ENCODE measurements at places on chromosomes 12 and 14.
A peak's percentile ranks its signal among the peaks of the same experiment; 100 is the strongest.

- no peak for DNase-seq
These were observed 32.3 kb upstream of the RAD51AP1 start for GRCh38 chr12:4506430-4506829.

DNA sequence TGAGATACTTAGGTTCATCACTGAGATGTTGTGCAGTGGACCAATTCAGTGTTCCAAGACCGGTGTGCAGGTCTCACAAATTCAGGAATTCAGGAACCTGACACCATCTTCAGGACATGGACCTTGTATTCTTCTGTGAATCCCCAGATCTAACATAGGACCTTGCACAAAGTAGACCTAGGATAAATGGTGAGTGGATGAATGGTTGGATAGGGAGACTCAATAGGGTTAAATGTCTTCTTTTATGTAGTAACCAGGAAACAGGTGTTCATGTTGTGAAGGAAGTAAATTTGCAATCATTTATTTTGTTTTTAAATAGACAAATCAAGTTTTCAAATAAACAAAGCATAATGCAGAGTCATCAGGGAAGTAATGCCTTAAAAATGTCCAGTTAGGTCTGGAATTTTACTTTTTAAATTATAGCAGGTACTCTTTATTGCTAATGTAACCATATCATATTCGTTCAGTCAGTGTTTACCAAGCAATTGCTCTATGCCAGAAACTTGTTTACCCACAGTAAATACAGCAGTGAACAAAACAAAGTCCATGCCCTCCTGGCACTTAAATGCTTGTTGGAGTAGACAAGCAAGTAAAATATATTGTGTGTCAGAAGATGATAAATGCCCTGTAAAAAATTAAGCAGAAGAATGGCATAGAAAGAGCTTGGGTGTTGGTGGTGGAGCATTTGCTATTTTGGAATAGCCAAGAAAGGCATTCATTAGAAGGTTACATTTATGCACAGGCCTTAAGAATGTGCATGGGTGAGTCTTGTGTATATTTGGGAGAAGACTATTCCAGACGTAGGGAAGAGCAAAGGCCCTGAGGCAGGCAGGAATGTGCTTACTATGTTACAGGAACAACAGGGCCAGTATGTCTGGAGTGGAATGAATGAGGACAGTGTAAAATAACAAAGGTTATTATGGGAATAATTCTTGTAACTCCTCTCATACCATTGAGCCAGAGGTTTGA, 26.3 kb downstream of the RXYLT1 start:
- no peak for DNase-seq

GRCh38 chr12:24555730-24556129, 393.2 kb downstream of the BCAT1 start:
- DNase-seq, result peak; percentile 10

DNA sequence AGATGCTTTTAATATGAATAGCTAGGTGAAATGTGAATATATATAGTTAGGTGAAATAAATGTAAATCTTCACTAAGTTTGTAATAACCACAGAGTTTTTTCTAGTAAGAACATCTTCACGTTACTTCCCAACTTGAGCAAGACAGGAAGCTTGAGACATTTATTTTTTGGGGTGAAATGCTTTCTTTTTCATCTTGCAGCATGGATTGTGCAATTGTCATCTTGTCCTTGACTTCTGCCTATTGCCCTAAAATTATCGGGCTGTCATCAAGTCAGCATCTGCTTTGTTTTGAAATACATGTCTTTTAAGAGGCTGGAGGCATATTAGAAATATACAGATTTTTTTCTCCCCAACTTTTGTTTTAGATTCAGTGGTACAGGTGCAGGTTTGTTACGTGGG, 433.9 kb downstream of the PCNX1 start:
- peak; percentile 72 for DNase-seq

- DNase-seq, result no peak
These were observed 257.8 kb upstream of the CCDC196 start for GRCh38 chr14:66228267-66228970.

GRCh38 chr12:28611115-28611435, 420.8 kb downstream of the CCDC91 start:
- DNase-seq, result no peak

- no peak for DNase-seq
These were observed 84.0 kb upstream of the PTPRB start for GRCh38 chr12:70721216-70721615.

- DNase-seq, result no peak
These were observed 261.2 kb downstream of the ADAMTS20 start for GRCh38 chr12:43290836-43291235.

DNA sequence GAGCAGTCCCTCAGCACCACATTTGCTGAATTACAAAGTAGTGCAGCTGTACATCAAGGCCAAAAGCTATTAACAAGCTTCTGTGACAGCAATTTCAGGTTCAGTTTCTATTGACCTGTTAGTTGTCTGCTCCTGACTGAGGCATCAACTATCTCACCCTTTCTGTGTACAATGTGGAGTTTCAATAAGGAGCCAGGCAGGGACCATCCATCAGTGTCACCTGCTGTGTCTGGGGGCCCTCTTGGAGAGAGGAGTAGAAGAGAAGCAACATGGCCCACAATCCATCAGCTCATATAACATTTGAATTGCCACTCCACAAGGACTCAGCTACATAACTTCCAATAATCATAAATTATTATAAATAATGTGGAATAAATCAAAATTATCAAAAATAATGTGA, 72.3 kb upstream of the CCDC196 start:
- DNase-seq, result no peak

DNA sequence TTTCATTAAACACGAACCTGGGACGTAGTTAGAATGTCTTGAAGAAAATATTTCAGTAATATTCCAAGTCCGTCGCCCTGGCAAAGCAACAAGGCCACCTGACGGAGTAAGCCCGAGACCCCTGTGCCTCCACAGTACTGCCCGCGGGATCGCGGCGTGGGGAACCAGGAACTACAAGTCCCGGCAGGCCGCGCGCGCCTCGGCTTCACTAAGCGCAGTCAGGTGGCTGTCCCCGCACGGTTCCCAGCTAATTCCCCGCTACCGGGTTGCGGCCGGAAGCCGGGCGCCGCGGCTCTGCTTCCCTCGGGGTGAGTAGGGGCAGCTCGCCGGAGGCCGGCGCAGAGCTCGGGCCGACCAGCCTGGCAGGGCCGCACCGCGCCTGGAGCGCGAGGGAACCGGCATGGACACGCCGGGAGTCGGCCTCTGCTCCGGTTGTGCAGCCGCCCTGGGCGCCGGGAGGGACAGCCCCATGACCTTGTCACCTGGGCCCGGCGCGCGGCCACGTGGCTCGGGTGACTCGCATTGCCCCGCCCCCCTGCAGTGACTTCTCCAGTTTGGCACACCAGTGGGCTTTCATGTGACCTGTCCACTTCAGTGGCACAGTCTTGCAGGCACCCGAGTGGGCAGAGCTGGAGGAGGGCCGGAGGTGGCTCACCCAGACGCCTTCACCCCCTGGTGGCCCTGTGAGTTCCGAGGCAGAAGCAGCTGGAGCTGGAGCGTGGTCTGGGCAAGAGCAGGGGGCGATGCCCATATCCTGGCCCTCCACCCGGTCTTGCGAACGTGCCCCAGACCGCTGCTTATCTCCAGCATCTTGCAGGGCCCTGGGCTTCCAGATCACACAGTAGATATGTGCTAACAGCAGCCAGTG, at the start of gene ADCK1:
Gene ADCK1 (plus strand): TSS at position 247 of the 868 bp plus-strand sequence. CDS start 18,870 bp downstream, outside the sequence.
- DNase-seq, result peak; percentile 95

DNA sequence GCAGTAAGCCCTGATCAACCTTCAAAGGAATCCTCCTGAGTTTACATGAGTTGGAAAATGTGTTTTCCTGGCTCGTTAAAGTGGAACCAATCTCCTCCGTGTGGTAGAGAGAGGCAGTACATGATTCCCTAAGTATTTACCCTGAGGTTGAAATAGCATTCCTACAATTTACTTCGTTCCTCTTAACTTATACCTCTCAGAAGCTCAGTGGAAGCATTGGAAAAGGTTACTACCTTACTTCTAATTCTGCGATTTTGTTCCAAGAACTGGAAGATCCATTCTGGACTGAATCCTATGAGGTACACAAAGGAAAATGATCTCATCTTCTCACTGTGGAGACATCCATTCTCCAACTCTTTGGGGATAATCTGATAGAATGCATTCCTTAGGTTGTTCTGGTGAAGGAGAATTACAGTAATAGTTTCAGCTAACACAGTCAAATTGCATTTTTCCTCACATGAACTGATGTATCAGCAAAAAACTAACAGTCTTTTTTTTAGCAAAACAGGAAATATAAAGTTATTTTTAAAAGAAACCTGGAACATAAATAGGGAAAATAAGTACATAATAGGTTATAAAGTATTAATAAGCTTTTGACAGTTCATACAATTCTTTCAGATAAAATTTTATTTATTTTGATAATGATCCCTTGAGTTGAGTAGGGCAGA, 475.6 kb downstream of the PDZRN4 start:
- peak; percentile 45 for DNase-seq

- no peak for DNase-seq
These were observed 25.8 kb upstream of the DICER1 start for GRCh38 chr14:95183082-95183481.

DNA sequence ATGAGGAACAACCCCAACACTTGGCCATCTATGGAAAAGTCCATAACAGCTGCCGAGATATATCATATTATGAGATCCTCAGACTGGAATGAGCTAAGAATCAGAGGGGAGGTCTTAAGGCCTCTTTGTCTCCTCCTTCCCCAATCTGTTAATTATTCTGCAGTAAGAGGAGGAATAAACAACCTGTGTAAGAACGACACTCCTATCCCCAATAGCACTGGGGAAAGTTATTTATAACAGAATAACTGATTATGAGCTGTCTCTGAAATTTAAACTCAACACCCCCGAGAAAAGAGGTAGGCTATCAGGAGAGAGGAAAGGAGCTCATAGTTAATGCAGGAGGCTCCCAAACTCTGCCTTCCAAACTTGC, 68.0 kb downstream of the NIN start:
- no peak for DNase-seq

- DNase-seq, result no peak
These were observed 445.6 kb downstream of the GLT1D1 start for GRCh38 chr12:129298921-129299320.

- no peak for DNase-seq
These were observed 110.7 kb downstream of the PTCSC3 start for GRCh38 chr14:36065831-36066230.

GRCh38 chr14:66041582-66041981, 444.6 kb upstream of the CCDC196 start:
- no peak for DNase-seq

DNA sequence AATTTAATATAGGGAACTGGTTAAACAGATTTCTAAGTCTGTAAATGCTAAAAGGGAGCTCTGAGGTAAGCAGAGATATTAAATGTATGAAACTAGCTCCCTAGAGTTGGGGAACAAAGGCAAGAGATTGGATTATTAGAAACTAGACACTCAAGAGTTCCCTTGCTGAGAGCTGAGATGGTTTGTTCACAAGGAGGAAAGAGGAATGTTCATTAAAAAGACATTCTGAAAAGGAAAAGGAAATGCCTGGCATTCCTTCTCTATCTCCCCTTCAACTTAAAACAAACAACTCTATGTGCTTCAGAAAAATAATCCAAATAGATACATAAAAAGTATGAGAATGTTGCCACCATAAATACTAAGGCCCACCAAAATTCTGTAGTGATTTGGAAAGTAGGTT, 73.7 kb downstream of the GALNT4 start:
- no peak for DNase-seq

- no peak for DNase-seq
These were observed 5.2 kb downstream of the RARG start for GRCh38 chr12:53226815-53227214.

- DNase-seq, result no peak
These were observed 308.7 kb upstream of the ATP2B1 start for GRCh38 chr12:90017316-90017715.

DNA sequence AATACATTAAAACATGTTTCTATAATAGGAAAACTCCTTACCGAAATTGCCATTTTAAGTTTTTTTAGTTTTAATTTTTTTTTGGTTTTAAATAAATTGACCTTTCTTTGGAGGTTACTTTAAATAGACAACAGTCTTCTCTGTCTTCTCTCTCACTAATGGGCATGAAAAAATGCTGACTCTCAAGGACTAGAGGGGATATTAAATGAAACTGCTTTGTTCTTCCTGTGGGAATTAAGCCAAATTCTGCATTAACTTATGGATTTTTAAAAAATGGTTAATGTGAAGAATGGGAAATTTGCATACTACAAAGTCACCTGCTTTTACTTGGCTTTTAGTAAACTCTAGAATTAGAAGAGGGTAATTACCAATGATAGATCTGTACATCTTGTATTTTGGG, 378.9 kb downstream of the TMTC2 start:
- DNase-seq, result no peak

GRCh38 chr14:34014936-34015335, 64.1 kb upstream of the EGLN3 start:
- no peak for DNase-seq

- peak; percentile 13 for DNase-seq
These were observed 103.0 kb downstream of the NDUFA12 start for GRCh38 chr12:94900496-94900895.

GRCh38 chr12:96193725-96194575, at the start of gene ELK3:
TSS of gene ELK3 (plus strand) at chr12:96194375.
- DNase-seq, result peak; percentile 78

- peak; percentile 37 for DNase-seq
These were observed 73.4 kb upstream of the ETV6 start for GRCh38 chr12:11576104-11576503.

DNA sequence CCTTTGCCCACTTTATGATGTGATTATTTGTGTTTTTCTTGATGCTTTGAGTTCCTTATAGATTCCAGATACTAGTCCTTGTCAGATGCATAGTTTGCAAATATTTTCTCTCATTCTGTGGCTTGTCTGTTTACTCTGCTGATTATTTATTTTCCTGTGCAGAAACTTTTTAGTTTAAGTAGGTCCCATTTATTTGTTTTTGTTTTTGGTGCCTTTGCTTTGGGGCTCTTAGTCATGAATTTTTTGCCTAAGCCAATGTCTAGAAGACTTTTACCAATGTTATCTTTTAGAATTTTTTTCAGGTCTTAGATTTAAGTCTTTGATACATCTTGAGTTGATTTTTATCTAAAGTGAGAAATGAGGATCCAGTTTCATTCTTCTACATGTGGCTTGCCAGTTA, 667.3 kb downstream of the SLC16A7 start:
- DNase-seq, result no peak

- no peak for DNase-seq
These were observed 177.9 kb upstream of the PRICKLE1 start for GRCh38 chr12:42767326-42767954.

GRCh38 chr12:13179211-13180074, 17.1 kb upstream of the EMP1 start:
- peak; percentile 88 for DNase-seq

DNA sequence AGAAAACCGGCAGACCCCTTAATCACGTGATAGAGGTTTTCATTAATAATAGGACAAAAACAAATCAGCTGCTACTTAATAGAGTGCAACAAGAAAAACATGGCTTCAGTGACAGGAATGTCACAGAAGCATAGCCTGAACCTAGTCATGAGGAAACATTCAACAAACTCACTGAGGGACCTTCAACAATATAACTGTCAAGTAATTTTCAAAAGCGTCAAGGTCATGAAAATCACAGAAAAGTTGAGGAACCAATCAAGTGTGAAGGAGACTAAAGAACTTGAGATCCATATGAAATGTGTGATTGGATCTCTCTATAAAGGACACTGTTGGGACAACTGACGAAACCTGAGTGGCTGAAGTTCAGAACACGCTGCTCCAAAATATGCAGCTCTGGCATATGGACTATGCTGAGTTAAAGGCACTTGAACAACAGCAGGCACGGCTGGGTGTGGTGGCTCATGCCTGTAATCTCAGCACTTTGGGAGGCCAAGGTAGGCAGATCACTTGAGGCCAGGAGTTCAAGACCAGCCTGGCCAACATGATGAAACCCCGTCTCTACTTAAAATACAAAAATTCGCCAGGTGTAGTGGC, 16.3 kb downstream of the NDUFA12 start:
- no peak for DNase-seq

- no peak for DNase-seq
These were observed 24.3 kb downstream of the ANAPC7 start for GRCh38 chr12:110379197-110379596.
